ENCODE measurements at places on chromosomes 1 and 21.

DNA sequence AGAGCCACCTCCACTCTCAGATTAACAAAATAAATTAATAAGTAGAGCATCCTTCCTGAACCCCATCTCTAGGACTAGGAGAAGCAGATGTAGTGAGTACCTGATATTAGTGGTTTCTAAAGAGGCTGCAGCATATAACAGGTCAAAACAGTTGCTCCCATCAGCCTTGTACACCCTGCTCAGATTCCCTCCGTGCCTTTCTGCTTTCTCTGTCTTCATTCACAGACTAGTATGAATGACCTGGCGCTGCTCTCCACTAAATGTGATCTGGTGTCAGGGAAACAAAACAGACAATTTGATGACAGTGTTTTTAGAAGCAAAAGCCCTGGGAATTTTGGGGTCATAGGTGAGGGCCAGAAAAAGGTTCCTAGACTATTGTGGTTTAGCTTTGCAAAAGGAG, 8.3 kb downstream of the SESN2 start:
- DNase-seq = no peak

GRCh38 chr21:34737115-34737514, 68.3 kb downstream of the CLIC6 start:
- no peak for DNase-seq

- no peak for DNase-seq
Measured at GRCh38 chr1:113917400-113918082, 11.6 kb upstream of the HIPK1 start.

GRCh38 chr1:45016090-45016697, 4.1 kb downstream of the UROD start:
- no peak for DNase-seq

DNA sequence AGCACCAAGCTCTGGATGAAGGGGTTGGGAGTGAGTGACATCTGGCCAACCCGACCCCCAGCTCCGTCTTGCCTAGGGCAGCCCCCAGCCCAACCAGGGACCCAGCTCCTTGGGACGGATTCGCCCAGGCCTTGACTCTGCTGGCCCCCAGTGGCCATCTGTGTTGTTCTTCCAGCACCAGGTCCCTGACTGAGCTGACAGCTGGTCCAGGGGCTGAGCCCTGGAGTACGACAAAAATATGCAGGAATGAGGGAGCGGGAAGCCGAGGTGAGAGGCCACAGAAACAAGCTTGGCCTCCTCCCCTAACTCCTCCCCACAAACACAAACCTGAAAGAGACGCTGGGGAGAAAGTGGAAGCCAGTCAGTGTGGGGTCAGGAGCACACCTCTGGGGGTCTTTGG, 55.0 kb upstream of the PAX7 start:
- DNase-seq = no peak

- DNase-seq = no peak
Measured at GRCh38 chr1:76867342-76868130, at the start of gene ST6GALNAC5. Gene ST6GALNAC5 (plus strand): TSS chr1:76867480.

DNA sequence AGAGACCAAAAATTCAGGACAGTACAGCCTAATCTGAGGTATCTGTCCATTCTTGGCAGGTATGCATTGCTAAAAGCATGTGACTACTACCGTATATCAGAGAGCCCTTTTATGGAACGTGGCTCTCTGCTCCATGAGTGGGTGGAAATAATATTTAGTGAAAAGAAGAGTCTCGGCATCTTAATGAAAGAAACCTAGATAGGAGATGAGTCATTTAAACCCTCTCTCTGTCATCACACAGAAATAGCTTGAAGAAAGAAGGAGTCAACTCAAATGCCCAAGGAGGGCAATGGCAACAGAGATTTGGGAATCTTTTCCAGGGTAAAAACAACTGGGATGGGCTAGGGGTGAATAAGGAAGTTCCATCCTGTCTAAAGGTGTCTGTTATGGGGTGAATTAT, 528.2 kb downstream of the SMYD3 start:
- no peak for DNase-seq

GRCh38 chr1:19525607-19526545, 40.5 kb upstream of the CAPZB start:
- DNase-seq = no peak

- no peak for DNase-seq
Measured at GRCh38 chr1:195663549-195664280, 944.5 kb downstream of the KCNT2 start.

GRCh38 chr1:156760092-156760795, 7.1 kb upstream of the PRCC start:
- DNase-seq = peak; percentile 89

GRCh38 chr1:151325646-151326429, 1.4 kb downstream of the PI4KB start:
- no peak for DNase-seq

- no peak for DNase-seq
Measured at GRCh38 chr1:178634445-178634844, 90.6 kb upstream of the RALGPS2 start.

- no peak for DNase-seq
Measured at GRCh38 chr1:23913212-23913880, at the start of gene CNR2. Gene CNR2 (minus strand): TSS chr1:23913362. CDS start chr1:23875617, 37,745 bp downstream.

DNA sequence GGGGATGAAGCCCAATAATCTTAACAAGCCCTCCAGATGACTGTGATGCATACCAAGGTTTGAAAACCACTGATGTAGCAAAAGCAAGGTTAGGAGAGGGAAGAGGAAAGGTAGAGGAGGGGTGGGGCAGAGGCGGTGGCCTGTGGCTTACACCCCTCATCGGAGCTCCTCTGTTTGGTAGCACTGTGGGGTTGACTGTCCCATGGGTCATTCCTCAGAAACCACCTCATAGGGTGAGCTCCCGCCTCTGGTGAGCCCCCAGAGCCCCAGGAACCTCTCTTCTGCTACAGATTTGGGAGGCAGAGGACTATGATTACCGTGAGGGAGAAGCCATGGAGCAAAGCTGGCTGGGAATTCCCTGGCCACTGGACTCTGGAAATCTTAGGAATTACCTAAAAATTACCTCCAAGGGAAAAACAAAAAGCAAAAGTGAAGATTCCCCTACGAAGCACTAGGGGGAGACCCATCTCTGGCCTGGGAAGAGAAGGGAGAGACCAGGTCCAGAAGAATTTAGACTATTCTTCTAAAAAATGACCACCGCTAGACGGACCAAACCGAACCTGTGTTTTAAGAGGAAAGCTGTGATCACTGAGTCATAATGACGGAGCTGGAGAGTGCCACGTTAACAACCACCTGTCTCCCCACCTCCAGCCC, 1.5 kb upstream of the RASSF5 start:
- DNase-seq = peak; percentile 18

- no peak for DNase-seq
Measured at GRCh38 chr21:46063734-46064680, 33.9 kb upstream of the COL6A2 start.

GRCh38 chr1:24226749-24227148, 39.7 kb upstream of the IFNLR1 start:
- no peak for DNase-seq

- no peak for DNase-seq
Measured at GRCh38 chr1:163544441-163544840, 222.7 kb downstream of the NUF2 start.
